ENCODE measurements at places on chromosomes 16 and 17.

- DNase-seq, result no peak
Observed at GRCh38 chr16:27506771-27507170, 42.9 kb downstream of the GTF3C1 start.

DNA sequence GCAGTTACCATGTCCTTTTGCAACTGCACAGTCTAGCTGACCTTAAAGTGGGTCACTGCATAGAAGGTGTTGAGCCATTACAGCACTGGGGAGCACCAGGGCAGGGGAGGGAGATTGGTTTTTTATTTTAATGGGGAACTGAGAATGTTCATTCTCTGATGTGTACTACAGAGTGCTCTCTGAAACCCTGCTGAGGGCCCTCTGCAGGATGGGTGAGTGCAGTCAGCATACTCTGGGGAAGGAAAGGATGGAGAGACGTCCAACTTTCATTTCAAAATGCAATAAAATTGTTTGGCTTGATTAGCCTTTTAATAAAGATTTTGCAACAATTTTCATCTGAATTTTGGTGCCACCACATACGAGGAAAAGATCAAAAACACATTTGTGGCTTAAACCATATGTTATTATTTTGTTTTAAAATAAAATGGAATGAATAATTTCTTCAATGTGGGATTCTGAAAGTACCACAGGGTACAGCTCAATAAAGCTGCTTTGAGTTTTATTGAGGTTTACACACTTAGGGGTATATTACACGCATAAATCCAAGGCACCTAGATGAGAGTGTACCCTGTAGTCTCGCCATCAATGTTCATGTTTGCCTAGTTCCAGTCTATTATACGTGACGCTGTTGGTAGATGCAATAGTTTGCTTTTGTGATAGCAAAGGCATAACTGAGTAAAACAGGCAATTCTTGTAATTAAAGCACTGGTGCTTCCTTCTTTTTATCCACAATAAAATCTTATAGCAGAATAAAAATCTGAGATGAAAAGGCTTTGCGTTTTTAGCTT, 73.5 kb downstream of the SNX11 start:
- no peak for DNase-seq

- no peak for DNase-seq
Observed at GRCh38 chr17:66411520-66411919, 109.1 kb downstream of the PRKCA start.

DNA sequence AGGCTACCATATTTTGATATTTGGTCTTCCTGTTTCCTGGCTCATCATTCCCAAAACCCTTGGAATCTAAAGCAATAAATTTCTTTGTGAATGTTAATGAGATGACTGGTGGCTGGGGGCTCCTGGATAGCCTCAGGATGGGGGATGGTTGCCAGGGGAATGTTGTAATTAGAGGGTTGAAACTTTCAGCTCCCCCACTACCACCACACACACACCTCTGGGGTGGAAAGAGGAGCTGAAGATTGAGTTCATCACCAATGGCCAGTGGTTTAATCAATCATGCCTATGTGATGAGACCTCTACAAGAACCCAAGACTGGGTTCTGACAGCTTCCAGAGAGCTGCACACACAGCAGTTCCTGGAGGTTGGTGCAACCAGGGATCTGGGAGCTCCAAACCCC, 59.1 kb downstream of the HS3ST3A1 start:
- no peak for DNase-seq

- DNase-seq, result no peak
Observed at GRCh38 chr17:2304931-2305330, 1.2 kb downstream of the SRR start.

- DNase-seq, result no peak
Observed at GRCh38 chr16:70418274-70418992, 20.5 kb downstream of the ST3GAL2 start.

GRCh38 chr17:49990331-49990730, 4.7 kb downstream of the DLX3 start:
- DNase-seq, result peak; percentile 10

GRCh38 chr16:97822-98221, 19.8 kb downstream of the MPG start:
- DNase-seq, result no peak

DNA sequence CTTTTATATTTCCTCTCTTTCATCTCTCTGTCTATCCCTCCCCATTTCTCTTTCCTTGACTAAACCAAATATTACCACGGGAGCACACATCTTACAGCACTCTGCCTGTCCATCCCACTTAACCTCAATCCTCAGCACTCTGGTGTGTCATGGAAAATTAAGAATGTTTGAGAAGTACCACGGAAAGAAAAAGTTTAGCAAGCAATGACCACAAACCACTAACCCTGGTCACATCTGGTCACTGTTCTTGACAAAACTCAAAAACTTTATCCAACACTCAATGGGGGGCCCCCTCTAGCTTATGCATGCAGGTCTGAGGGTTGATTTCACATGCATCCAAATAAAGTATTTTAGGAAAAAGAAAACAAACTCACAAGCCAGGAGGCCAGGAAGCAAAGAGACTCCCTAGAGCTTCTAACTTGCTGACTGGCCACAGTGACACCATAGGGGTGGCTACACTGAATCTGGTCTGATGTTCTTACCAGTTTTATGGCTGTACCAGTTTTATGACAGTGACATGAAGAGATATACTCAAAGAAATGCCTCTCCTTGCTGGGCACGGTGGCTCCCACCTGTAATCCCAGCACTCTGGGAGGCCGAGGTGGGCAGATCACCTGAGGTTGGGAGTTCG, 229.2 kb downstream of the STX8 start:
- no peak for DNase-seq

GRCh38 chr17:16492613-16493530, 879 bp upstream of the LRRC75A start:
- DNase-seq, result no peak

DNA sequence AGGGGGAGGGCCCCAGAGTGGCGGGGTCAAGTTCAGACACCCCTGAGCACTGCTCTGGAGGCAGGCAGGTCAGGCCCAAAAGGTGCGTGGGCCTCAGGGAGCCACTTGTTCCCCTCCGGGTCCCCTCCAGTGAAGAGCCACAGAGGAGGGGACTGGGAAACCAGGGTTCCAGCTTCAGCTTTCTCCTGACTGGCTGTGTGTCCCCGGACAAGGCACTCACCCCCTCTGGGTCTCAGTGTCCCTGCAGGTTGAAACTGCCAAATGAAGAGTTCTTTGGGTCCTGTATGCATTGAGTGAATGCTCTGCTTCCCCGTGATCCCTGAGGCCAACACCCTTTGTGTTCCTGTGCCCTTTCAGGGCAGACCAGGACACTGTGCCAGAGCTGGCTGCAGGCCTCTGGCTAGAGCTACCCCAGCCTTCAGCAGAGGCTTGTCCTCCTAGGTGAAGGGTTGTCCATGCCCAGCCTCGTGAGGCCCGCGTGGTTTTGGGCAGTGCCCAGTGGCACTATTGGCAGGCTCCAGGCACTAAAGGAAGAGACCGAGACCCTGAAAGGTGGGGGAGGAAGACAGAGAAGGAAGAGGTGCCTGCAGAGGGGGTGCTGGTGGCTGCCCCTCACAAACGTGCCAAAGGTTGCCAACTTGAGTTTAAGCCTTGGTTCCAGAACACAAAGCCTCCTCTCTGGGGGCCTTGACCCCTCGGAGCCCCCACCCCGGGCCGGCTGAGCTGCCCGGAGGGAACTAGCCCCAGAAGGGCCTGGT, 13.3 kb upstream of the WNT3 start:
- no peak for DNase-seq
